Right cardiac atrium (tissue), 5 donors: ENCODE measurements at places on chromosomes 16 and 17. TPM values are rescaled to one million over a fixed set of nuclear protein-coding genes. Genes with fewer than 3 reads are reported as not detected.

Gene NPIPA7
- total RNA-seq = 3.3 TPM

Gene UBE2G1
- 50.0 TPM for total RNA-seq

Gene SRRM2
- 311 TPM for total RNA-seq

Gene TSNAXIP1
- 0.94 TPM for total RNA-seq

Gene RUNDC3A
- 2.5 TPM for total RNA-seq

Gene KRTAP1-5
- total RNA-seq = not detected

Gene CDRT4
- total RNA-seq = 1.4 TPM
